ENCODE measurements at places on chromosomes 7 and 10. TPM values are rescaled to one million over a fixed set of nuclear protein-coding genes. Genes with fewer than 3 reads are reported as not detected.

Gene ZNF438
- polyA plus RNA-seq, result 5.2 TPM

Gene GRID2IP
- 0.90 TPM for polyA plus RNA-seq

GRCh38 chr7:13231216-13231615 lies 543.8 kb downstream of the ARL4A start:
- no peaks in the 10 kb centered on the region for H3K27me3 ChIP-seq
- H3K36me3 ChIP-seq, result no peaks in the 10 kb centered on the region
- H3K27ac ChIP-seq, result no peak overlapping the region
- no peaks in the 10 kb centered on the region for H3K4me1 ChIP-seq

- H3K4me3 ChIP-seq, result no peak overlapping the region
- no peaks in the 10 kb centered on the region for H3K27me3 ChIP-seq
- H3K36me3 ChIP-seq, result no peaks in the 10 kb centered on the region
- no peak overlapping the region for H3K27ac ChIP-seq
Observed at GRCh38 chr10:61404751-61405150, 48.4 kb downstream of the TMEM26 start.

DNA sequence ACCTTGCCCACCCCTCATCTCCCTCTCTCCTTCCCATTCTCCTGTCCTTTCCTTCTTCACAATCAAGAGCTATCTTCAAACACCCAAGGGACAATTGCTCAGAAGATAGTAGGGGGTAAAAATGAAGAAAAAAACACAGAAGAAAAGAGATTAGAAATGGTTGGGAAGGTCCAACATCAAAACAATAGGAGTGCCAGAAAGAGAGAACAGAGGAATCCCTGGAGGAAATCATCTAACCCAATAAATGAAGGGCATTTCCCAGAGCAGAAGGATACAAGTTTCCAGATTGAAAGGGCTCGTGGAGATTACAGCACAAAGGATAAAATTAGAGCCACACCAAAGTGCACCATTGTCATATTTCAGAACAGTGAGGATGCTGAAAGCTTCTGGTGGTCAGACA lies 145.6 kb downstream of the OAT start:
- DNase-seq, result no peak
- no peak overlapping the region for H3K4me3 ChIP-seq
- H3K27ac ChIP-seq, result no peak overlapping the region
- no peaks in the 10 kb centered on the region for H3K36me3 ChIP-seq
- no peaks in the 10 kb centered on the region for H3K27me3 ChIP-seq

- no peak overlapping the region for H3K4me3 ChIP-seq
- no peak overlapping the region for H3K27ac ChIP-seq
- H3K4me1 ChIP-seq, result no peaks in the 10 kb centered on the region
- H3K36me3 ChIP-seq, result no peaks in the 10 kb centered on the region
- H3K27me3 ChIP-seq, result no peaks in the 10 kb centered on the region
- DNase-seq, result no peak
Observed at GRCh38 chr7:28055161-28055544, 125.4 kb downstream of the JAZF1 start.

Measured in small intestine (tissue), 16 donors.